ENCODE measurements at places on chromosomes 4 and X.

DNA sequence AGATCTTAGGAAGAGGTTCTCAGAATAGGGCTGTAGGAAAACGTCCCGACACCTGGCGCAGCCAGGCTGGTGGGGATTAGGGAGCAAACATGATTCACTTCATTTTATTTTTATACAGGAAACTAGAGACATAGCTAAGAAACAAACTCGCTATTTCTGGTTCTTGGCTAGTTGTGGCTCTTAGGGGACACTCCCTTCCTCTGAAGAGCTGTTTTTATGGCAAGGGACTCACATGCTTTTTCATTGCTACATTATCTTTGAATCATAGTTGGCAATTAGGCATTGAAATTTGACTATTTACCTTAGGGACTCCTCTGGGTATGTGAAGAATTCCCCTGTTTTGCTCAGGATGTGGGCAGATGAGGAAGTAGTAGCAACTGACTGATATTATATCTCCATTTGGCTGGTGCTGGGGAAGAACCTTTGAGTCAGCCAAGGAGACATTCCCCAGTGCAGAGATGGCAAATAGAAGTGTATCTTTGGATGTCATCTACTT, 174.5 kb downstream of the SMIM20 start:
- no peak for DNase-seq

- DNase-seq: no peak
Observed at GRCh38 chrX:19097553-19098283, 24.6 kb downstream of the ADGRG2 start.

DNA sequence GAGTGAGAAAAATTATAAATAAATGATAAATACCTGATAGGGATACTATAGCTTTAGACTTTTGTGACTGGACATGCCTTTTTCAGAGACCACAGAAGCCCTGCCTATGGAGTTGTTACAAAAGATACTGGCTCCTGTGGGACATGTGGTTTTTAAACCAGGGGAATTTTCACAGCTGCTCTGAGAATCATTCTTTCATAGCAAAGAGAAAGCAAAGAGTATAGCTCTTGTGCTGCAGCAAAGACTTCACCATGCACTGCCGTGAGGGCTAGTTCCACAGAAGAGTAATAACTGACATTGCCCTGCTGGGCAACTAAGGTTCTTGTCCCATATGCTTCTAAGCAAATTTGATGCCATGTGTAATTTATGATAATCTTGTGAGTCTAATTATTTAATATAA, 98.2 kb downstream of the MAPK10 start:
- DNase-seq: no peak

DNA sequence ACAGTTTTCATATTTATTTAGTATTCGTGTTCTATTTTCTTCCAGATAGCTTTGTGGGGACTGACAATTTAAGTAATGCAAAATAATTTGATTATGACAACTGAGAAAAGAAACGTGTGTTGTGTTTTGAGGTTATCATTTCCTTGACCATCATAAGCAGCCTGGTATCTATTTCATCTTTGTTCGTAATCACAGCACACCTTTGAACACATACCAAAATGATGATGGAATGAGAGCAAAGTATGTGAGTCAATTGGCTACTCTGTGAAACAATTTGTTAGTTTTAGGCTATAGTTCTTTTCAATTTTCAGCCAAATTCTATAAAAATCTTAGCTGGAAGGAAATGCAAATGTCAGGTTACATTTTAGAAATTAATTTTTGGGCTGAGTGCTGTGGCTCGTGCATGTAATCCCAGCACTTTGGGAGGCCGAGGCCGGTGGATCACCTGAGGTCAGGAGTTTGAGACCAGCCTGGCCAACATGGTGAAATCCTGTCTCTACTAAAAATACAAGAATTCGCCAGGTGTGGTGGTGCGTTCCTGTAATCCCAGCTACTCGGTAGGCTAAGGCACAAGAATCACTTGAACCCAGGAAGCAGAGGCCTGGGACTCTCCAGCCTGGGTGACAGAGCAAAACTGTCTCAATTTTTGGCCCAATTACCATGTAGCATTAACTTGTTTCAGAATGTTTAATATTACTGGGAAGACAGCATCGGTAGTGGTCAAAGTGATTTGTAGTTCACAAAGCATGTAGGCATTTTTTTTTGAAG, 1.1 kb upstream of the DUSP21 start:
- no peak for DNase-seq

DNA sequence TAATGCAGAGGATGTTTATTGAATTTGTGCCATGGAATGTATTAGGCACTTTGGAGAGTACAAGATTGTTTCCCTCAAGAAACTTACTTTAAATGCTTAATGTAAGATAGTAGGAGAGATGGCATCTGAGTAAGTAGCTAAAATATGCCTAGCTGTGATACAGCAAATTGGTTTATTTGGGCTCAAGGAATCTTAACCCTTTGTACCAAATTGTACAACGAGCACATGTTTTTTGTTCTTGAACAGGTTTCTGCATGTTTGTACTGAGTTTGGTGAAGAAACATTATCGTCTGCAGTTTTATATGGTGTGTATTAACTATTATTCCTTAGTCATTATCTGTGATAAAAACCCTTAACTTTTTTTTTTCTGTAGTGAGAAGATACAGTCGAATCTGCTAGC, 48.6 kb downstream of the CDS1 start:
- no peak for DNase-seq

- DNase-seq: no peak
Observed at GRCh38 chr4:166230841-166231240, 357.8 kb downstream of the TLL1 start.

DNA sequence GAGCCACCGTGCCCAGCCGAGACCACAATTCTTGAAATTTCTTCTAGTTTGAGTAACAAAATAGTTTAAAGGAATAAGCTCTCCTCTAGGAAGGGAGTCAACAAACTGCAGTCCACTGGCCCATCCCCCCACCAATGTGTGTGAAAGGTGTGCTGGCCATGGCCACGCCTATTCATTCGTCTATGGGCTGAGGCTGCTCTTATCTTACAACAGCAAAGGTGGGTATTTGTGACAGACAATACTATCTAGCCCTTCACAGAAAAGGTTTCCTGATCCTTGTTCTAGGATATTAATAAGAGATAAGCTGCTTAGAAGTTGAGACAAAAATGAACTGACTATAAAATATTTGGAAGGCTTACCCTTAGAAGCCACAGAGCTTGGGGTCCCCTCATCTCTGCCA, 41.2 kb downstream of the BEND2 start:
- DNase-seq: no peak

- no peak for DNase-seq
Observed at GRCh38 chr4:52999626-53000025, 137.5 kb downstream of the RASL11B start.

- DNase-seq: no peak
Observed at GRCh38 chr4:5503336-5503936, 204.9 kb downstream of the EVC2 start.

- no peak for DNase-seq
Observed at GRCh38 chrX:153477901-153478300, 7.5 kb upstream of the HAUS7 start.

- no peak for DNase-seq
Observed at GRCh38 chrX:139290310-139290709, 240.2 kb upstream of the F9 start.

DNA sequence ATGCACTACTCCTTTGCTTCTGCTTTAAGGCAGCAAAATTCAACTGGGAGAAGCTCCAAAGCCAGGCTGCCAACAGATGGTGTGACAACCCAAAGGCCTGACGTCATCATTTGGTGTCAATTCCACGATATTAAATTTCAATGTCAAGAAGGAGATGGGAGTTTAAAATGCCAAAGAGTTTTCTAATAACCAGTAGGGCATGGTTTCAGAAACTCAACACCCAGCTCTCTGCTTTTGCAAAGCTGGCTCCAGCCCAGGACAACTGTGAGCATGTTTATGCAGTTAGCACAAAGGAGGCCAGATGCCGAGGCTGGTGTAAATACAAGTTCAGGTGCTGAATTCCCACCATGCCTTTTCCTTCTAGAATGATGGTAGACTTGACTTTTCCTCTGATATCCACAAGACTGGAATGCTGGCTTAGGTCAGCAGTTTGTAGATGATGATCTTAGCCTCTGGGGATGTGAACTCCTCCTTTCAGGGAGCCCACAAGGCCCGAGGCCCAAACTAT, 67.3 kb downstream of the AFAP1 start:
- DNase-seq: no peak

DNA sequence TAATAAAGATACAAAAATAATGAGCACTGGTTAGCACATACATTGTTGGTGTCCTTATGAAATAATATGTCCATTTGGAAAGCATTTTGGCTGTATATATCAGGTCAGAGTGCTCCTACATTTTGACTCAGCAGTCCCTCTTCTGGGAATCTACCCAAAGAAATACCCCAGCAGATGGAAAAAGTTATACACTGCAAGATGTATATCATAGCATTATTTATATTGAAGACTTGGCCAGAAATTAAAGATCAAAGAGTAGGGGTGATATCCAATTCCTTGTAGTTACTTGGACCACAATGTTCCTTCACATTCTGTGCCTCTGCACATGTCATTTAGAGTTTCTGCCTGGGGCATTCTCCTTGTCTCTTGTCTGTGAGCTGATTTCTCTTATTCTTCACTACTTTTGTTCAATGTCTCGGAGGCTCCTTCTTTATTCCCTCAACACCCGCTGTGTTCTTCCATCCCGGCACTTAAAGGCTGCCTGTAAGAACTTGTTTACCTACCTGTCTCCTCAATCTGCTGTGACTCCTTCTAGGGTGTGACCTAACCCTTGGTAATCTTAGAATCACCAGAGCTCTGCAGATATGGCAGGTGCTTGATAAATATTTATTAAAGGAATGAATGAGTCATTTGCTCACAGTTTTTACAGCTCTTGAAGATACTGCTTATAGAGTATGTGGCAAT, 3.1 kb upstream of the TSPAN5 start:
- DNase-seq: no peak

Measured in right renal pelvis (tissue), 4 donors.